ENCODE measurements at places on chromosomes 7 and 10.
A peak's percentile ranks its signal among the peaks of the same experiment; 100 is the strongest.

- no peak for DNase-seq
Observed at GRCh38 chr10:58044072-58044471, 223.6 kb downstream of the IPMK start.

- DNase-seq = no peak
Observed at GRCh38 chr10:118569241-118569881, 26.1 kb downstream of the PRLHR start.

DNA sequence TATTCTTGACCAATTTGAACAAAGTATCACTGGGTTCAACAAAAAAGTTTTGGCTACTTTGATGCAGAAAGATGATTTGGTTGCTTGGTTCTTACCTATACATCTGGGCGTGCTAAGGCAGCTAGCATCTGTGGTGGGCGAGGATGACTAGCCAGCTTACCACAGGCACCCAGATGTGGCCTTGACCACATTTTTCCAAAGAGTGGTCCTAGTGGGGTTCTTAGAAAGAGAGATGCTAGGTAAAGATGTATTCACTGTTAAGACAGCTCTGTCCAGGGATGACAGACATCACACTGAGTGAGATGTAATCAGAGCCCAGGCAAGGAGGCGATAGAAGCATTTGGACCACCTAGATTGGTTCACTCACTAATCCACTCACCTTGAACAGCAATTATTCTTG lies 785 bp downstream of the DNTT start:
- DNase-seq = no peak

DNA sequence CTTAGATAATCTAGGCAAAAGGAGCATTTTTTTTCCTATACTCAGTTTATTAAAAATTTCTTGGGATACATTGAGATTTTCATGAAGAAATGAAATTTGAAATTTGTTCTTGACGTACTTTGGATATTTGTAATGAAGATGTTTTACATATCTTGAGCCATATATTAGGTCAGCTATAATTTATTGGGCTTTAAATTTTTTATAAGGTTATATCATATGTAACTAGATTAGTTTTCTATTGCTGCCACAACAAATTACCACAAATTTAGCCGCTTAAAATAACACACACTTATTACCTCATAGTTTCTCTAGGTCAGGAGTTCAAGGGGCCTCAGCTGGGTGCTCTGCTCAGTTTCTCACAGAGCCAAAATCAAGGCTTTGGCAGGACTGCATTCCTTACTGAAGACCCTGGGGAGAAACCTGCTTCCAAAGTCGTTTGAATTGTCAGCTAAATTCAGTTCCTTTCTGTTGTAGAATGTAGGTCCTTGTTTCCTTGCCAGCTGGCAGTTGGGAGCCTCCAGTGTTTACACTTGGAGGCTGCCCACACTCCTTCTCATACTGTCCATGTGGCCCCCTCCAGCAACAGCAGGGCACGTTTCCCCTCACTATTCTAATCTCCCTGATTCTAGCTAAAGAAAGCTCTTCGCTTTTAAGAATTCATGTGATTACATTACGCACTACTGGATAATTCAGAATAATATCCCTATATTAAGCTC lies 42.6 kb upstream of the DNAH11 start:
- no peak for DNase-seq

DNA sequence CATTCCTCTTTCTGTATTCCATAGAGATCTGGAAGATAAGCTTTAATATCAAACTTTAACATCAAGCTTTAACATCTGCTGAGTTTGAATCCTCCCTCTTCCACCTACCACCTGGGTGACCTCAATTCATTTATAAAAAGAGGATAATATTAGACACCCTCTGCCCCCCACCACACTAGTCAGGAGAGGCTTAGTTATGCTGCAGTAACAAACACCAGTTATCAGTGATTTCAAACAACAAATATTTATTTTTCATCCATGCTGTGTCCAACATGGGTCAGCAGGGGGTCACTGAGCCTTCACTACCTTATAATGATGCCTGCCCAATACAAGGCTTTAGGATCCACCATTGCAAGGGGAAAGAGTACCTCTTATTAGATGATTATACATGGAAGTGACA lies 322.0 kb downstream of the RNLS start:
- no peak for DNase-seq

- no peak for DNase-seq
Observed at GRCh38 chr10:4830551-4830950, 4.5 kb downstream of the AKR1E2 start.

DNA sequence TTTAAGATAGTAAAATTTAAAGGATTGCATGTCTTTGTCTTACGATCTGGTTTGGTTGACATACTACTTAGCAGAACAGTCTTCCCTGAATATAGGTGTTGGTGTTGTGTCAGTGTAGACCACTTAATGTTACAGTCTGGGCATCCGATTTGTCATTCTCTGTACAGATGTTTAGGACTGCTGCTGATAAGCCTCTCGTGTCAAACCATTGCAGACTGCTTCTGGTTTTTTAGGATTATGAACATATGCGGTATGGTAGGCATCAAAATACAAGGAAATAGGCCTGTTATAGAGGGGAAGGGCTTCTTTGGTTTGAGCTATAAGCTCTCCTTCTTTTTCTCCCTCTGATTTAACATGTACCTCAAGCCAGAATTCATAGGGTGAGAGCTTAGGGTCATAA lies 7.4 kb downstream of the CYP3A43 start:
- DNase-seq = no peak

GRCh38 chr7:121269798-121270197 lies 59.0 kb upstream of the WNT16 start:
- DNase-seq = no peak

DNA sequence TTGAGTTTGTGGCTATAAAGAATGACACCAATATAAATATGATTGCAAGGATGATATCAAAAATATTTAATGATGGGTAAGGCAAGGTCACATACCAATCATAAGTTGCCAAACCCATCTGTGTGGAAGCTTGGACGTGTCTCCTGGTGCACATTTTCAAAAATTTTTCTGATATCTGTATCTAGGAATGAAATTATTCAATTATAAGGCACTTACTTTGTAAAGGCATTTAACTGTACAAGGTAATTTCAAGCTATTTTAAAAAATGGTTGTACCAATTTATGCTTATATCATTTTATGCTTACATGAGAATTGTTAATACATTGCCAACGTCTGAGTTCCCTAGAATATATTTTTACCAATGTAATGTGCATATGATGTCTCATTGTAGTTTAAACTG lies 306.4 kb upstream of the CACNA2D1 start:
- no peak for DNase-seq

GRCh38 chr10:23198940-23199767 lies 7.0 kb downstream of the PTF1A start:
- DNase-seq = no peak

DNA sequence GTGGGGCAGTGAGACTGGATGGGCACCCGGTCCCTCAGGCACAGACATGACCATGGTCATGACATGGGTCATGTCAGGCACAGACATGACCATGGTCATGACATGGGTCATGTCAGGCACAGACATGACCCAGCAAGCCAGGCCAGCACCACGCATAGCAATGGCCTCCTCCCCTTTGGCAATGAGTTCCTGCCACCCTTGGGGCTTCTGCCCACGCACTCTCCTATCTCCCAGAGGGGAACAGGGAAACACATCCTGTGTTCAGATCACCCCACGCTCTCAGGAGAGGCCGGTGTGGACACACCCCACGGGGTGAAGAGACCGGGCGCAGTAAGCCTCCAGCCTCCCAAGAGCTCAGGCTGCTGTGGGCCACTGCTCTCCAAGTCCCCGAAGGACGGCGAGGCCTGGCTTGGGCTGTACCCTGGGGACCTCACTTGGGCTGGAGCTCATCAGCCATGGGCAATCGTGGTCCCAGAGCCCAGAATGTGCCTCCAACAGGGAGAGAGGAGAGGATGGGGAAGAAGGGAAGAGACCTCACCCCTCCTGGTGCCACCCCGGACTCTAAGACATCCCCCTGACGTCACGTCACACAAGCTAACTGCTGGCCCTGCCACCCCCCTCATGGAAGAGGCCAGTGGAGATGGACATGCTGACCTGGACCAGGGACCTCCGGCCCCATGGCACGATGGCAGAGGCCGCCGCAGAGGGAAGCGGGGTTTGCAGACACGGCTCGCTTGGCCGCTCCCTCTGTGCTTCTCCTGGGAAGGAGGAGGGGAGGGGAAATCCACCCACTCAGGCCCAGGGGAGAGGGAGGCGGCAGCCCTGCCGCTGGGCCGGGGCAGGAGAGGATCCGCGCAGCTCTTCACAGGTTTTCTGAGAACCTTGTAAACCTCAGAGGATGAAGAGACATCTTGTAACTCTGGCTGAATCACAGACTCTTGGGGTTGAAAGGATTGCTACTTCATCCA lies 269.6 kb downstream of the ELFN1 start:
- no peak for DNase-seq

- DNase-seq = peak; percentile 91
Observed at GRCh38 chr7:137898839-137899721, 52.3 kb upstream of the DGKI start.

GRCh38 chr7:2602406-2603043 lies 29.3 kb upstream of the TTYH3 start:
- peak; percentile 88 for DNase-seq

GRCh38 chr7:84811362-84811761 lies 375.5 kb downstream of the SEMA3D start:
- DNase-seq = peak; percentile 73

- peak; percentile 52 for DNase-seq
Observed at GRCh38 chr10:19952224-19953010, 136.2 kb downstream of the PLXDC2 start.

GRCh38 chr10:77072361-77072835 lies 565.2 kb downstream of the KCNMA1 start:
- DNase-seq = peak; percentile 71

DNA sequence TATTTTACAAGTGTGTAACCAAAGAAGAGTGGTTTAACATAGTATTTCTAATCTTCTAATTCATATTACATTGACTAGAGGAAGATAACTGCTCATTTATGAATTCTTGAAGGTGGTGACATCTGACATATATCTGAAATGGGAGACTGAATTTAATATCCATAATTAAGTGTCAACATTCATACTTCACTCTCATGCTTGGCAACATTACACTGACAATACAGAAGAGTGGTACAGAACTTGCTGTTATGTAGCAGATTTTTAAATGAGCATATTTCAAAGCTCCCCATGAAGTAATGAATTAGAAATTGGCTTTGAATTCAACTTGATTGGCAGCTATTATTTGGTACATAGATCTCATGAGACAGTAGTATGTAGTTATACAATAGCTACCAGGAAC lies 125.8 kb upstream of the POT1 start:
- no peak for DNase-seq

GRCh38 chr10:7107285-7107684 lies 303.5 kb downstream of the SFMBT2 start:
- DNase-seq = no peak

GRCh38 chr10:101856626-101857025 lies 13.0 kb upstream of the KCNIP2 start:
- DNase-seq = no peak

- DNase-seq = peak; percentile 60
Observed at GRCh38 chr10:15344876-15345285, 26.2 kb downstream of the FAM171A1 start.

DNA sequence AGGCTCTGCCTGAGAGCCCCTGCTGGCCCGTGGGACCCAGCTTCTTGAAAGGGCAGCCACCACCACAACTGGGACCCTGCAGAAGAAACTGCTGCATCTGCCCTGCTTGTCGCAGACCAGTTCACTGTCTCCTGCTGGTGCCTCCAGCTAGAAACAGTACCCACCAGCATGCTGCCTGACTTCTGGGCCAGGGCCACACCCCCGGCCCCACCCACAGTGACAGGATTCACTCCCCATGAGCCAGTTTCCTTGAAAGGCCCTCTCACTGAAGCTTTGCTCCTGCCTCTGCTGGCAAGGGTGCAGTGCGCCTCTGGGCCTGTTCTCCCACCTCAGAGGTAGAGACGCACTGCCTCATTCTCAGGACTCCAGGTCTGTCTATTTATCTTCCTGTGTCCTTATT lies 32.4 kb downstream of the ANXA11 start:
- peak; percentile 62 for DNase-seq

GRCh38 chr7:24894429-24895221 lies 85.4 kb downstream of the OSBPL3 start:
- DNase-seq = no peak

DNA sequence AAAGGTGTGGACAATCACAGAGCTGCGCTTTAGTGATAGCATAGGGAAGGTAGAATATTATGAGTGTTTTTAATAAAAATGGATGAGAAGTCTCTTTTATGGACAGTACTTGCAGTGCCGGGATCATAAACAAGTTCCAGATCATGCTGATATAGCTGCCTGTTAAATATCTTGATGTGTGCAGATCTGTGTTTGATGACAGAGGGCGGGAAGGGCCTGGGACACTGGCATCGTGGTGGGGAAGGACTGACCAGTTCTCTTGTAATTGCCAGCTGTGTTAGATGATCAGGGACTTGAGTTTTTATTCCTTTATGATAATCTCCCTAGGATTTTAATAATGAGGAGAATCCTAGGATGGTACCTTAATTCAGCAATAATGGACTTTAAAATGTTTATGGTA lies 14.6 kb downstream of the SND1 start:
- no peak for DNase-seq

DNA sequence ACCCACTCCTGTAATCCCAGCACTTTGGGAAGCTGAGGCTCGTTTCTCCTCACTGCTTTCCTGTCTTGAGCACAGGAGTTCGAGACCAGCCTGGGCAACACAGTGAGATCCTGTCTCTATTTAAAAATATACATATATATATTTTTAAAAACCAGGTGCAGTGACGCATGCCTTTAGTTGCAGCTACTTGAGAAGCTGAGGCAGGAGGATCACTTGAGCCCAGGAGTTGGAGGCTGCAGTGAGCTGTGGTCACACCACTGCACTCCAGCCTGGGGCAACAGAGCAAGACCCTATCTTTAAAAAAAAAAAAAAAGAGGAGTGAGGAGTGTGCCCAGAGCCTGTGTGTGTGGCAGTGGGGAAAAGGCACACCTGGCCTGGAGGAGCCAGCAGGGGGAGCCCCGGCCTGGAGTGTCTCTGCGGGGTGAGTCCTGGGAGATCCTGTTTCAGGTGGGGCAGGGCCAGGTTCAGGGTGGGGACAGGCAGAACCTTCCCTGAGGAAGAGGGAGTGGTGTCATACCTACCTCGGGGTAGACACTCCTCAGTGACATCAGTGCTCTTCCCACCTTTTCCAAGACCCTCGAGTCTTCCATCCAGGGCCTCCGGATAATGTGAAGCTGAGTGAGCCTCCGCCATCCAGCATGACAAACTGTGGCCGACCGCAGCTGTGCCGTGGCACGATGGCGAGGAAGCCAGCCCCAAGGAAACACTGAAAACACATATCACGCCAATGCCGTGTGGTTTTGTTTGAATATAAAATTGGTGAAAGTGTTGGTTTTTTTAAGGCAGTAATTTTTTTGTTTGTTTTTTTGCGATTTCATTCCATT lies 9.0 kb upstream of the ARPC1B start:
- DNase-seq = peak; percentile 25

- DNase-seq = peak; percentile 70
Observed at GRCh38 chr10:59580026-59580863, 129.4 kb downstream of the SLC16A9 start.

- peak; percentile 41 for DNase-seq
Observed at GRCh38 chr10:13327534-13327933, 20.6 kb downstream of the SEPHS1 start.
